Activated naive CD4-positive, alpha-beta T cell (primary cell): ENCODE measurements at places on chromosomes 6 and 20.

DNA sequence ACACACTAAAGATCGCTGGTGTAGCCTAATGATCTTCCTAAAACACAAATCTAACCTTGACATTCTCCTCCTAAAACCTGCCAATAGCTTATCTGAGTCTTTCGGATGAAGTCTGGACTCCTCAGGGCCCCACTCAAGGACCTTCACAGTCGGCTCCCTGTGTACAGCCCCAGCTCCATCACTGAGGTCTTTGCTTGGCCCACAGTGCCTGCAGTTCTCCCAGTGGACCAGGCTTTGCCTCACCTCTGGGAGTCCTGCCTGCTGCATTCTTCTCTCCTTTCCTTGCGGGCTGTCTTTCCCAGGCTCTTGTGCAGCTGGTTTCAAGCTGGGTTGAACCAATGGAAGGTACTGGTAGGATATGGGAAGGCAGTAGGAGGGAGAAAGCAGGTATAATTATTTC lies 122.6 kb upstream of the FERMT1 start:
- no peak for DNase-seq

- no peak for DNase-seq
These were observed 175.5 kb downstream of the CLVS2 start for GRCh38 chr6:123171341-123172115.

DNA sequence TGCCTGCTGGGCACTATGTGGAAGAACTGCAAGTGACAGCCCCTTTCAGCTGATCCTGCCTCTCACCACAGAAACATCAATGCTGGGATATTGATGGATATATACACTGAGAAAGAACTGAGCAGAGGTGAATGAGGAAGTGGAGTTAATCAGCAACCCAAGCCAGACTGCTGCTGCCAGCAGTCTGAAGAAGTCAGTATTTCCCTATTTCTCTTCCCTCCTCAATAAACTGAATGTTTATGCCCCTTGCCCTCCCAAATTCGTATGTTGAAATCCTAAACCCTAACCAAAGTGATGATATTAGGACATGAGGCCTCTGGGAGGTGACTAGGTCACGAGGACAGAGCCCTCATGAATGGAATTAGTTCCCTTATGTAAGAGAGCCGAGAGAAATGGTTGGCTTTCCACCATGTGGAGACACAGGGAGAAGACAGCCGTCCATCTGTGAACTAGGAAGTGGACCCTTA lies 76.3 kb downstream of the CDK19 start:
- DNase-seq: no peak

DNA sequence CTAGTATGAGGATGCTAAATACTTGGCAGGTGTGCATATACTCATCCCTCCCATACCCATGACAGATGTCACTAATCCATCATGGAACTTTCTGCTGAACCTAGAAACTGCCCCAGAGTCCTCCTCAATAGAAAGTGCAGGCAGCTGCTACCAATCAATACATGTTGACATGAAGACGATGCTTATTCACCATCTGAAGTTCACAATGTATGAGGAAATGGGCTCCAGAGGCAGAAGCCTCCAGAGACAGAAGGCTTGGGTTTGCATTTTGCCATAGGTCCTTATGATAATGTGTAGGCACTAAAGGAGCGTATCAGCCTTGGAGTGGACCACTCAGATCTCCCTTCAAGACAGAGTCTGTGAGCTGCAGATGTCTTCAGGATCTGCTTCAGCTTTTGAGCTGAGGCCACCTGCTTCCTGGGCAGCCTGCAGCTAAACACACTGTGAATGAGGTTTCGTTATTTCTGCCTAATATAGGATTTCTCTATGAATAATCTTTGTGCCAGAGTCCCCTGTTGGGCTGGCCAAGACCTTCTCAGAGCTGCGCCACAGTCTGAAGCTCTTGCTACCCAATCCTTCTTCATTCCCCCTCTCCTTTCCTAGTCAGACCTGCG lies 7.5 kb upstream of the KIAA1755 start:
- no peak for DNase-seq

GRCh38 chr20:4663044-4663443 lies 58.7 kb upstream of the PRND start:
- DNase-seq: no peak

GRCh38 chr6:27767851-27768250 lies 144.3 kb downstream of the OR2B2 start:
- no peak for DNase-seq

DNA sequence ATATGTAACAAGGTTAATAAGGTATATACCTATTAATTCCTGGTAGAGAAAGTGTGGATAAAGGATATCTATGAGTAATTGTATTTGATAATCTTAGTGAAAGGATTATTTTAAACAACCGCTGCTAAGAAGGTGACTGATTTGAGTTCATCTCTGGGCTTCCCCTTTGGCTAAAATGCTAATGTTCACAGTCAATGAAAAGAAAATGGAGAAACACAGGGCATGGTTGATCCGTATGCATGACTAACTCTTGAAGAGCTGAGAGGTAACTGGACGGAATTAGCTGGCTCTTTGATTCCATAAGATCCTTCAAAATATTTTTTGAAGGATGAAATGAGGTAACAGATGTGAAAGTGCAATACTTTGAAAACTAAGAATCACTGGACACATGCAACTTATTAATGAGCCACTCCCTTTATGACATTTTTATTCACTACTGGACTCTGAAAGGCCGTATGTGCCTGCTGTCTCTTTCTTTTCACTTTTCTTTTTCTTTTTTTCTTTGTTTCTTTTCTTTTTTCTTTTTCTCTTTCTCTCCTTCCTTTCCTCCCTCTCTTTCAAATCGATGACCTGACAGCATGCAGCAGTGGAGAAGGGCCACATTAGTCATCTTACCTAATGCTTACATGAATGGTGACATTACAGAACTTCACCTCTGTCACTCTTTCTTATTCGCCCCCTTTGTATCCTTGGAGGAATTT lies 464.6 kb downstream of the CDKAL1 start:
- no peak for DNase-seq

DNA sequence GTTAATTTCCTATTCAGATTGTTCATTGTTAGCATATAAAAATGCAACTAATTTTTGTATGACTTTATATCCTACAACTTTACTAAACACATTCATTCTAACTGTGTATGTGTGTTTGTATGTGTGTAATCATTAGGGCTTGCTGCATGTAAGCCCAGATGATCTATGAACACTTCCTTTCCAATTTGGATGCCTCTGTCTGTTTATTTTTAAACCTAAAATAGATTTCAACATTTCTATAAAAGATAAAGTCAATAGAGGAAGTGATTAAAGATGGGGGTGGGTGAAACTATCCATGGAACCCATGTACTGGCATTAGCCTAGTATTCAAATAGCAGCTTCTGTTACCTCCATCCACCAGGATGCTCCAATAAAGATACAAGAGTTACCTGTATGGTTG lies 15.7 kb upstream of the AKAP12 start:
- DNase-seq: no peak

GRCh38 chr6:34178357-34179105 lies 32.6 kb upstream of the GRM4 start:
- DNase-seq: no peak

- DNase-seq: no peak
These were observed 227.5 kb upstream of the MYLIP start for GRCh38 chr6:15901141-15902115.

GRCh38 chr6:145783796-145784195 lies 30.8 kb downstream of the FBXO30 start:
- no peak for DNase-seq

GRCh38 chr6:25027221-25027916 lies 91.6 kb upstream of the RIPOR2 start:
- peak; percentile 13 for DNase-seq

GRCh38 chr6:166010136-166010960 lies 157.3 kb downstream of the TBXT start:
- no peak for DNase-seq

DNA sequence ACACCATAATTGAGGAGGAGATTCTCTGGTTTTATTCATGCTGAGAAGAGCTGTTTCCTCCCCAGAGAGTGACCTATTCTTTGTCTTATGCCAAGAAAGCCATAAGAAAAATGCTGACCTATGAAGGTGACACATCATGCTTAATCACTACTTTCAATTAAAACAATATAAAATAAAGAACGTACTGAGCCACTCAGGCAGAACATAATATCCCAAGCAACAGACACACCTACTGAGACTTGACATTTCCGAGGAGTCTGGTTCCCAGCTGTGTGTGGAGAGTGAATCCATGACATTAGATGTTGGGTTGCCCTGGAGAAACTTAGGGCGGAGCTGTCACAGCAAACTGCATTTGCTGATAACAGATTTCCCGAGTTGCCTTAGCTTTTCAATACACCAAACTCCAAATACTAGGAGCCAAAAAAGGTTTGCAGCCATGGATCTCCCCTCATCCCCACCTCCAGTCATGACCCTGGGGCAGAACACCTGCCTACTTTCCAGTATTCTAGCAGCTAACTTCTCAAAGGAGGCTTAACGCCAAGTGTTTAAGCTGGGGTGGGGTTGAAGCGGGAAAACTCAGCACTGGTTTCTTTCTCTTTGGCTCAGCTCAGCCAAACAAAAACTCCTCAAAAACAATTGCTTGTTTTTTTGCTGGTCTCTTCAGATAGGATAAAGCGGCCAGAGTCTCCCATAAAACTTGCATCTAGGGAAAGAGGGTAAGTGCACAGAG lies 92.2 kb downstream of the BACH2 start:
- no peak for DNase-seq

GRCh38 chr6:92827104-92827503 lies 592.3 kb downstream of the EPHA7 start:
- DNase-seq: no peak

DNA sequence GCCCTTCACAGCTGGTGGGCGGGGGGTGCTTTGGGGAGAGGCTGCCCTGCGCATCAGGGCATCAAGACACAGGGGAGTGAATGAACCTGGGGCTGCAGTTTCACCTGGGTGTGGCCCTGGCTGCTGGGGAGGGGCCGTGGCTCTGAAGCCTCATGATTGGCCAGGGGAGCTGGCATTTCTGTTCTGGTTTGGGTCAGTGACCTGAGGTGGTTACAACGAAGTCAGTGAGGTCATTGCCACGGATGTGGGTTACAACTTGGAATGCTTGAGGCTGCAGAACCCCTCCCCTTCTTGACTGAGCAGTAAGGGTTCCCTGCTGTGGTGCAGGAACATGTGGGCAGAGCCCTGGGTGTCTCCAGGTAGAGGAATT lies 3.0 kb downstream of the TCEA2 start:
- no peak for DNase-seq

GRCh38 chr20:49427751-49428518 lies 54.5 kb downstream of the KCNB1 start:
- no peak for DNase-seq

GRCh38 chr6:147207837-147208754 lies 3.9 kb downstream of the STXBP5 start:
- DNase-seq: no peak

DNA sequence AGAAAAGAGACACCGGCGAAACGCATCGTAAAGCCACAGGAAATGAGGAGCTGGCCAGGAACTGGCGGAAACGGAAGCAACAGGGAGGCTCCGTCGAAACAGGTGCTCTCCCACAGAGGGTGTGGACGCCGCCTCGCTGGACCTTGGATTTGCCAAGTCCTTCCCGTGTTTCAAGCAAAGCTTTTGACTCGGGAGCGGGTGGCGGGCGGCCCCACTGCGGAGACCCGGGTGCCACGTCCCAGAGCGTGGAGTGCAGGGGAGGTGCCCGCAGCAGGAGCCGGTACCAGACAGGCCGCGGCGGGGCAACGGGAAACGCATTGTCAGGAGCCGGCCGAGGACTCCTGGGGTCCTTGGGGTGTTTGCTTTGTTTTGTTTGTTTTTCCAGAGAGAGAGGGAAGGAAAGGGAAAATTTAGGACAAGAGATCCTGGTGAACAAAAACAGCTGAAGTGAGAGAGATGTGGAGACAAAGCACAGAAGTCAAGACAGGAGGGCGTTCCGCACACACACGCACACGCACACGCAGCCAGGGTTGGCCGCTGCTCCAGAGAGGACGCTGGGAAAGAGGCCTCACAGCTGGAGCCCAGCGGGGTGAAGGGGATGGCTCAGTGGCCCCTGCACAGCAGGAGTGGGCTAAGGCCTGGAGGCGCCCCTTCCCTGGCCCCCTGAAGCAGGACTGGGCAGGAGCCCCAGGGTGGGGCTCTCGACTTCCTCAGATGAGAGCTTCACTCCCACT lies 50.9 kb upstream of the CHRNA4 start:
- DNase-seq: no peak

DNA sequence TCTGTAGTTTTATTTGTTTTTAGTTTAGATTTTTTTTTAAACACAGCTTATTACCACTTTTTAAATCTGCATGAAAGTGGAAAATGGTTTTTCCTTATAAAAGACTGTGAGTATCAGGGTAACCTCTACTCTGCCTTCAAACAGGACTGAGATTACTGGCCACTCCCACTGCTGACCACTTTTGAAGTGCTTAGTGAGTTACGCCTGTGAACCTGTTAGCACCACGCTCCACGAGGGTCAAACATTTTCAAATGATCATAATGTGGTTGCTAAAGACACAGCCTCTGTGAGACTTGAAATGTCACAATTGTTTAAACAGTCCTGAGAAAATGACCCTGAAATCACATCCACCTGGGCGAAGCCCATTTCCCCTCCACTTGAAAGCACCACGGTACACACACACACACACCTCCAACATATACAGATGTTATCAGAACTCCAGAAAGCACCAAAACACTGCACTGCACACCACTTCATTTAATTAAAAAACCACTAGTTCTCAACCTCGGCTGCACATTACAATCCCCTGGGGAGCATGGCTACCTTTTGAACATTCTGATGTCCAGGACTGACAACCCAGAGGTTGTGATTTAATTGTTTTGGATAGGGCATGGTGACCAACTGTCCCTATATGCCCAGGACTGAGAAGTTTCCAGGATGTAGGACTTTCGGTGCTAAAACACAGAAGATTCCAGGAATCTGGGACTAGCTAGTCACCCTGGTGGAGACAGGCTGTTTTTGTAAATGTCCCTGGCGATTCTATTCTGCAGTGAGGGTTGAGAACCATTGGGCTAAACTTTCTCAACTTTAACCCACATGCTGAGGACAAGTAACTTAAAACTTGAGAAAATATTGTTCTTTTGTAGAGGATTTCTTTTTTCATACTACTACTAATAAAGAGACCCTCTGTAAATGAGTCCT lies 176.4 kb upstream of the MYLIP start:
- DNase-seq: no peak

DNA sequence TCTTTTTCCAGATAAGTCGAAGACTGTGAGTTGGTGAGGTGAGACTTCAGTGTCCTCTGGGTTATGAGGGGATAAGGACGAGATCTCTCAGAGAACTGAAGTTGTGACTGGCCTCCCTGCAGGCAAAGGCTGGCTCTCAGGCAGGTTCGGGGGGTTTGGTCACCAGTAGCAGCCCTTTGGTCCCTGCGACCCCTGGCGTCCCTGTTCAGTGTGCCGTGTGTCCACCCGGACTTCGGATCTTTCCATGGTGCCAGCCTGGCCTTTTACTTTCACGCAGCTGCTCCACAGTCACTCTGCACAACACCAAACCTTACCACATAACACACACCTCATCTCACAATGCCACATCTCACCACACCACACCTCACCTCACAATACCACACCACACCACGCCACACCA lies 131.9 kb downstream of the ERMARD start:
- no peak for DNase-seq

- DNase-seq: no peak
These were observed 42.0 kb downstream of the JARID2 start for GRCh38 chr6:15287670-15288375.

- no peak for DNase-seq
These were observed 34.2 kb downstream of the CEP162 start for GRCh38 chr6:84193114-84193708.

- no peak for DNase-seq
These were observed 140.4 kb upstream of the SLC24A3 start for GRCh38 chr20:19071902-19072498.

- DNase-seq: no peak
These were observed 52.9 kb upstream of the HDDC2 start for GRCh38 chr6:125354649-125355048.
